Stimulated activated CD4-positive, alpha-beta T cell treated with anti-CD3 and anti-CD28 coated beads, Interleukin-12 subunit alpha, Interleukin-12 subunit beta, amount 100 ng/mL, for 48 hours (primary cell): ENCODE measurements at places on chromosomes 12 and 14.

DNA sequence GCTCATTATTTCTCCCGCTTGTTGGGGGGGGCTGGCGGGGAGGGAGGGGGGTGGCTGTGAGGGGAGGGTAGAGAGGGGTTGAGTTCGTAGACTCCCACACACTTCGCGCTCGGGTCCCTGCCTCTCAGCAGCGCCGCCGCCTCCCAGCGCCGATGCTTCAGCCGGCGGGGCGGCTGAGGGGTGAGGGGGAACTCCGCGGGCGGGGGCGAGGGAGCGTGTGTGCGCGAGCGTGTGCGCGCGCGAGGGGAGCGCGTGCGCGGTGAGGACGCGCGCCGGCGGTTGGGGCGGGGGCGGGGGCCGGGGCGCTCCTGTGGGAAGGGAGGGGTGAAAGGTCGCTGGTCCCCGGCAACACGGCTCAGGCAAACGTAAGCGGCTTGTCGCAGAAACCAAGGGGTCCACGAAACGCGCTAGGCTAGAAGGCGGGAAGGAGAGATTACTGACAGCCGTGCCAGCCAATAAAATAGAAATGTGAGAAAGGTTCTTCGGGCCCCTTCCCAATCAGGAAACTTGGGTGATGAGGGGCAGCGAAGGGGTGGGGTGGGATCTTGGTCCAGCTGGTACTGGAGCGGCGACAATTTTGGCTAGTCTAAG lies 343 bp upstream of the NOVA1 start:
- no peak for DNase-seq

- no peak for DNase-seq
These were observed 152.2 kb downstream of the ETV6 start for GRCh38 chr12:11801643-11802042.

DNA sequence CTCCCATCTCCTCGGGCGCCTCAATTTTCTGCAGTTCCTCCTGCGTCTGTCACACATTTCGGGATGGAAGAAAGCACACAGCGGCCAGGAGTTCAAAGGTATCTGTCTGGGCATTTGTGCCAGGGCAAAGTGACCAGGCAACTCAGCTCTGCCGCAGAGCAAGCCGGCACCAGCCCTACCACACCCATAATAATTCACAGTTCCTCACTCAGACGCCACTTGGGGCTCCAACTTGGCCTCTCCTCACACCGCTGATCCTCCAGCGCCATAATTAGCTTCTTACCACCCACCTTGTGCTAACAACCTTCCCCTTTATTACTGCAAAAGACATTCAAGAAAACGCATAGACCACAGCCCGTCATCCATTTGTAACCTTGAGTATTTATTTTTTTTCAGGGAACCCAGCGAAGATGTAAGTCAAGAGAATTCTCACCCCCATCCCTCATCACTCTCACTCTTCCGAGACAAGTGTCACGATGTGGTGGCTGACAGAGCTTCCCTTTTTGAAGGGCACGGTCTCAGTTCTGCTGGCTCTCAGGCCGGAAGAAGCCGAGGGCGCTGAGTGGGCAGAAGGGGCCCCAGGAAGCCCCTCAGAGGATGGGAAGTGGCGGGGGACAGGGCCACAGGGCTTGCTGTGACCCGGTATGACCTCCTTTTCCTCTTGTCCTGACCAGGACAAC lies 25.2 kb upstream of the NCOR2 start:
- DNase-seq = no peak

GRCh38 chr14:102504328-102504999 lies 5.1 kb downstream of the ANKRD9 start:
- DNase-seq = no peak

GRCh38 chr12:2344885-2345284 lies 292.1 kb downstream of the CACNA1C start:
- DNase-seq = no peak

- DNase-seq = no peak
These were observed 236.4 kb downstream of the PAWR start for GRCh38 chr12:79454338-79454843.

GRCh38 chr14:39843881-39844280 lies 411.6 kb upstream of the FBXO33 start:
- DNase-seq = no peak

GRCh38 chr12:2393016-2393415 lies 340.2 kb downstream of the CACNA1C start:
- no peak for DNase-seq

GRCh38 chr12:12722435-12723148 lies 5.4 kb downstream of the CDKN1B start:
- no peak for DNase-seq

DNA sequence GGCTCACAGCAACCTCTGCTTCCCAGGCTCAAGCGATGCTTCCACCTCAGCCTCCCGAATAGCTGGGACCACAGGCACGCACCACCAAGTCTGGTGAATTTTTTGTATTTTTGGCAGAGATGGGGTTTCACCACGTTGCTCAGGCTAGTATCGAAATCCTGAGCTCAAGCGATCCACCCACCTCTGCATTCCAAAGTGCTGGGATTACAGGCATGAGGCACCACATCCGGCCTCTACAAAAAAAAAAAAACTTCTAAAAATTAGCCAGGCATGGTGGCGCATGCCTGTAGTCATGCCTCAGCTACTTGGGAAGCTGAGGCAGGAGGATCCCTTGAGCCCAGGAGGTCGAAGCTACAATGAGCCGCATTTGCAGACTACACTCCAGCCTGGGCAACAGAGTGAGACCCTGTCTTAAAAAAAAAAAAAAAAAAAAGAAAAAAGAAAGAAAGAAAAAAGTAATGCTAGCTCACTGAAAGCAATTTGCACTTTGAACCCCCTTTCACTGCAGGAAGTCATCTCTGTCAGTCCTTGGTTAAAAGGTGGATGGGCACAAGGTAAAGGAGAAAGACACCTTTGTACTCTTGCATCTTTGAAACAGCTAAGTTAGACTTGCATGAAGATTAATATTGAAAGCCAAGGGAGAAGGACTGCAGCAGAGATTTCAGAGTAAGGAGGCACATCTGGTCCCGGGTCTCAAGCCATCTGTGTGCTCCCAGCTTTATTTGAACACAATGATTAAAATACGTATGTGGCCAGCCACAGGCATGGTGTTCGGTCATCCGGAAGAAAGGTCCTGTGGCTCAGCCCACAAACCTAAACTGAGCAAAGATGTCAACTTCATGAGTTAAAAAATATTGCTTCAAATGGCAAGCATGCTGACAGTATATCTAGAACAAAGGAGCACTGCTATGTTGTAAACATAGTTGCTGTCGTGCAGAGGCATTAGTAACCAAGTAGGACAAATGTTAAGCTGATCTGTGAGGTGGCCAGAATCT lies 103.8 kb upstream of the HMGA2 start:
- DNase-seq = no peak

DNA sequence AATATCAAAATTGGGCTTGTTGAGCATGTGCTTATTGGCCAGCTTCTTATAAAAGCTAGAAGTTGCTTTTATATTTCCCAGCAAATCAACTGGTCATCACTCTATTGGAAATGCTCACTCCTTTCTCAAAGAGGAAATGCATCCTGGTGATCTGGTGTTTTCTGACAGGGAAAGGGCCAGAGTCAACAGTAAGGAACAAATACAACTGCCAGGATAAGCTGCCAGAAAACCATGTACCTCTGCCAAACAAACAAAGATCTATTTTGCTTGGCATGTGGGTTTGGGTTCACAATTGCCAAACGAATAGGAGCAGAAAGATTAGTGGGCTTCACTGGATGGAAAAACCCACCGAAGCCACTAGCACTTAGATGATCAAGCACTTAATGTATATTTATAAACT lies 126.9 kb upstream of the PDZRN4 start:
- DNase-seq = no peak

GRCh38 chr12:52945389-52946232 lies 3.3 kb upstream of the KRT18 start:
- no peak for DNase-seq

- no peak for DNase-seq
These were observed 80.3 kb downstream of the UNC79 start for GRCh38 chr14:93511001-93511400.

DNA sequence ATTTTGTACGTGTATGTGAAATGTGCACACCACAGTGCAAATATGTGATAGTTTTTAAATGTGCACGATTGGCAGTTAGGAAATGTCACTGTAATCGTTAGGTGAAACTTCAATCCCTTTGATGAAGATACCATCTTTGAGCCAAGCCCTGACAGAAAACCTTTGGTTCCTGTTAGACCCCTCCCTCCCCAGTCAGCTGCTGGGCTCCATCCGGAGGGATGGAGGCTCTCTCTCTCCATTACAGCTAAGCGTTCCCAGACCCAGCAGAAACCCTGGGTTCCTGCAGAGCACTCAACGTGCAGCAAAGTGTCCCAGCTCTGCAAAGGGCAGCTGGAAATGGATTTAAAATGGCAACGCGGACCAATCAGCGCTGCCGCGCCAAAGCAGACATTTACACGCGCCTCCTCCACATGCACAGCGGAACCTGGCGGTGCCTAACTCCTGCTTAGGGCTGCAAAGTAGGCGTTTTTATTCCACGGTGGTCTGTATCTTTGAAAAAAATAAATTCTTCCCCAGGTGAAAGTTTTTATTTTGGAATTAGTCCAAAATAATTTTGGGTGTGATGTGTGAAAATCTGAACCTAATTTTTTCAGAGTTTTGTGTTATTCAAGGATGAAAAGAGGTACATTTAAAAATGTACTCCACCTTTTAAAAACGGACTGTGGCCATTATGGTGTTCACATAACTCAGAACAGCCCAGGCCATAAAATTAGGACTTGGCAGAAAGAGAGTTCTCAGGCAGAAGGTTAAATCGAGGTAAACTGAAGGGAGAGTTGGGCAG lies 1.4 kb upstream of the HMGA2 start:
- DNase-seq = no peak

GRCh38 chr12:105316931-105317852 lies 13.3 kb upstream of the C12orf75 start:
- DNase-seq = no peak

- DNase-seq = no peak
These were observed 1272.6 kb downstream of the AACS start for GRCh38 chr12:126337556-126338441.

DNA sequence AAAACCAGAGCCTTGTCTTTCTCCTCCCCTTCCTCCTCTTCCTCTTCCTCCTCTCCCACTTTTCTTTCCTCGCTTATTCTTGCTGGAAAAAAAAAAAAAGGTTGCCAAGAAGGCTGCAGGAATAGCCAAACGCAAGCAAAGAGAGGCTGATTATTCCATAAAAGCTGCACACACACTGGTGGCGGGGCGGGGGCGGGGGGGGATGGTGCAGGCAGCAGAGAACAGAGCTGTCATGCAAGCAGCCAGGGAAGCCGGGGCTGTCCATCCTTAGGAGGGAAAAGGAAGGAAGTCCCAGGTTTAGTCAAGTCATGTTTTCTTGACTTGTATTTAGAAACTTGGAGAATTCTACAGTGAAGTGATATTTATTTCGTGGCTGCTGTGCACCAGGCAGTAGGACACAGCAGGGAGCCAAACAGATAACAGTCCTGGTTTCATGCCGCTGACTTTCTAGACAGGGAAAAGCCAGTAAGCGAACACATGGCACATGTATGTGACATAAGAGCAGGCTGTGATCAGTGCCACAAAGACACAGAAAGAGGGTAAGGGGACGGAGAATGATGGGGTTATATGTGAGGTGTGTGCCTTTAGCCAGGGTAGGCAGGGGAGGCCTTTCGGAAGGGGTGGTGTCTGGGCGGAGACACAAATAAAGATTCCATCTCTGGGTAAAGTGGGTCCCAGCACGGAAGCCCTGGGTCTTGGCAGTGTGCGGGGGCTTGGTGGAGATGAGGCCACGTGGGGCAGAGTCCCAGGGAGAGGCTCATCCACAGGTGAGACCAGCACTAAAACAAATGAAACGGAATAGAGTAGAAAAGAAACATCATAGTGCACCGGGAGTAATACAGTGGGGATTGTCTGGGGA lies 56.6 kb upstream of the SCN8A start:
- DNase-seq = no peak

GRCh38 chr12:28114488-28114887 lies 75.8 kb upstream of the CCDC91 start:
- no peak for DNase-seq
